Stimulated activated CD8-positive, alpha-beta memory T cell treated with anti-CD3 and anti-CD28 coated beads, Interleukin-15, amount 100 ng/mL, for 48 hours (primary cell): ENCODE measurements at places on chromosomes 6 and 20.

DNA sequence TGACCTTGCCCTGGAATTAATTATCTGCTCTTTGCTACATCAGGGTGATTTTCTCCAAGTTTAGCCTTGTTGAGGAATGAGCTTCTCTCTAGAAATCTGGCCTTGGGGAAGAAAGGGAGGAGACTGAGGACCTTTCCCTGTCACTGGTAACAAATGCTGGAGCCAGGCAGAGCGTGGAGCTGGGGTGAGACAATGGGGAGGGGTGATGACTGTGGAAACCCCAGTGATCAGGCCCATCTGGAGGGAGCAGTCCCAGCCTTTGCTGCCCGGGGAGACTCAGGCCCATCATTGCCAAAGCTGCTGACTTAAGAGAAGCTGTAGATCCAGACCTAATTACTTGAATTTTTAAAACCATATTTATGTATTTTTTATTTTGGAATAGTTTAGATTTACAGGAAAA is 31.3 kb downstream of the BCAS4 start:
- DNase-seq: no peak

GRCh38 chr20:43190332-43190953 is 737 bp upstream of the PTPRT start:
- no peak for DNase-seq

DNA sequence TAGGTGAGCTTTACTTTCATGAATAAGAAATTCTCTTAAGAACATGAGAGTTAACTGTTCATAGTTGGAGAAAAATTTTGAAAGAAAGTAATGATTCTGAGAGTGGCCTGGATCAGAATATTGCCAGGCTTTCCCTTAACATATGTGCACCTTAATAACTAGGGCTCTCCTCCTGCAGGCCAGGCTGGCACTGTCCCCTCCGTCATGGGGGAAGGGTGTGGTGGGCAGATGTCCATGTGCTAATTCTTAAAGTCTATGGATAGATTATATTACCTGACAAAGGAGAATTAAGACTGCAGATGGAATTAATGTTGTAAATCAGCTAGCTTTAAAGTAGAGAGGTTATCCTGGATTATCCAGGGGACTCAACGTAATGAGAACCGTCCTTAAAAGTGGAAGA is 10.9 kb upstream of the KLHL32 start:
- DNase-seq: no peak

GRCh38 chr20:18527339-18527738 is 19.6 kb downstream of the SEC23B start:
- DNase-seq: no peak

DNA sequence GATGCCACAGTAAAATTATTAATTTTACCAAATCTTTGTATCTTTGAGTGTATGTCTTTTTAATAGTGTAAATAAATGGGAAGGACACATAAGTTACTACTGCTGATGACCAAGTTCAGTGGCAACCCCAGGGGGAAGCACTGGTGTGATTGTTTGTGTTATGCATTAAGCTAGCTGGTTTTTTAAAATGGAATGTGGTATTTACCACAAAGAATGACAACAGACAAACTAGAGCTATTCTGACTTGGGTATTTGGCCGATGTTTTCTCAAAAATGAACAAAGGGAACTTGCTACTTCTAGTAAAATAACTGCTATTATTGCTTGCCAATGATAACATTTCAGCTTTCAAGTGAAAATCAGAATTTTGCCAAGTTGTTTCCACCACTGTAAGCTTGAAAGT is 2.9 kb downstream of the FNDC1 start:
- no peak for DNase-seq

GRCh38 chr20:24870881-24871280 is 78.2 kb upstream of the CST7 start:
- no peak for DNase-seq

GRCh38 chr6:139642346-139642745 is 267.9 kb upstream of the CITED2 start:
- no peak for DNase-seq

- DNase-seq: no peak
Observed at GRCh38 chr6:166769648-166770047, 142.6 kb upstream of the RPS6KA2 start.

DNA sequence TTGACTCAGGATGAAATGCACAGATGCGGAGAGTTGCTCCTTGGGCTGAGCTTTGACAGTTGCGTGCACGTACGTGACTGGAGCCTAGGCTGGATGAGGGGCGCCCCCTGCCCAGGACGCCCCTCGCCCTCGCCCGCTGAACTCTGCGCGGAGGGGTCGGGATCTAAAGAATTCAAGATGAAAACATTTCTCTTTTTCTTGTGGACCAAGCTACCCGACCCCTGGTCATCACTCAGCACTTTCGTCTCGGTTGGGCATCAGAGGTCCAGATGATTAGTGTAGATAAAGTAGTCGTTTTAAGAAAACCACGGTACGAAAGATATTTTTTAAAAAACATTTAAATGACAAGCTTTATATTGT is 700 bp downstream of the DTD1 start:
- DNase-seq: no peak

DNA sequence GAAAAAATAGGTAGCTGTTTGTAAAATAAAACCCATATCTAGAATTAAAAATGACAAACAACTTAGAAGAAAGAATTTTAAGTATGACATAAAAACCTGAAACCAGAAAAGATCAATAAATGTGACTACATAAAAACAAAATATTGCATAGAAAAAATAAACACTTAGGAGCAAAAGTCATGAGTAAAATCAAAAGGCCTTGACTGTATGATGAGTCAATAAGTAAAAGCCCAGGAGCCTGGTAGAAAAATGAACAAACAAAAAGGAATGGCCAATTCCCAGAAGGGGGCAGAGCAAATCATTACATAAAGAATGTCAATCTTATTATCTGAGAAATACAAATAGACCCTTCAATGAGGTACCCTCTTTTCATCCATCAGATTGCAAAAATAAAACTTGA is 20.7 kb upstream of the ENPP1 start:
- DNase-seq: no peak

GRCh38 chr6:34465531-34466241 is at the start of gene PACSIN1:
Gene PACSIN1, plus strand, starts transcription at chr6:34466076. Its CDS starts 60,230 bp downstream, at chr6:34526306.
- DNase-seq: no peak

- DNase-seq: no peak
Observed at GRCh38 chr20:1830240-1830639, 65.0 kb upstream of the SIRPA start.

GRCh38 chr6:157092736-157093135 is 230.6 kb downstream of the TMEM242 start:
- DNase-seq: no peak

GRCh38 chr6:31901415-31901952 is 402 bp downstream of the ZBTB12 start:
- no peak for DNase-seq

GRCh38 chr6:42103216-42103615 is 39.2 kb downstream of the C6orf132 start:
- DNase-seq: no peak

DNA sequence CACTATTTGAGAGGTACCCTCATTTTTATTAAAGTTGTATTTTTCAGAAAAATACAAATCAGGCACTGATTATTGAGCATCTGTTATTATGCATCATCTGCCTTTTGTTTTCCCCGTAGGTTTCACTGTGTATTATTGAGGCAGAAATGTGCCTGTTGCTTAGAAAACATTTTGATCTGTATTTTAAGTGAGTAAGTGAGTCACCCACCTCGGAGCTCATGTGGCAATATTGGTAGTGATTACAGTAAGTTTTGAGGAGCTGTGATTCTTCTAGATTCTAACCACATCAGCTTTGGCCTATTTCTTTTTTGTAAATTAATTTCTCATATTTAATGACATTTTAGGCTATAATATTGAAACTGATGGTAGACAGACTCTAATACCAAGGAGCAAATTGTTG is 59.6 kb upstream of the LAMP5 start:
- no peak for DNase-seq

DNA sequence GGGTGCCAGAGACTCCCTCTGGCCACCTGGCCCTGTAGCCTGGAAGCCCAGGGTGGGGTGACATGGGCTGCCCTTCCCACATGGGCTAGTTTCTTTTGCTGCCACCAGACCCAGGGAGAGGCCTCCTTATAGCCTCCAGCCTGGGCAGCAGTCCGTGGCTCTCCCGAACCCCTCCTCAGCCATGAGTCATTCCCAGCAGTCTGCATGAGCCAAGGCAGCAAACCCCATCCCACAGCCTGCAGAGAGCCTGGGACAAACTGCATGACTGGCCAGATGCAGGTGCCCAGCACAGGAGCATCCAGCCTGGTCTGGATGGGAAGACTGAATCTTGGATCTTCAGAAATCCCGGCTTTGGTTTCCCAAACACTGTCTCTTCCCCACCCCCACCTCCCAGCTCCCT is 75.7 kb downstream of the MRPL14 start:
- DNase-seq: no peak

DNA sequence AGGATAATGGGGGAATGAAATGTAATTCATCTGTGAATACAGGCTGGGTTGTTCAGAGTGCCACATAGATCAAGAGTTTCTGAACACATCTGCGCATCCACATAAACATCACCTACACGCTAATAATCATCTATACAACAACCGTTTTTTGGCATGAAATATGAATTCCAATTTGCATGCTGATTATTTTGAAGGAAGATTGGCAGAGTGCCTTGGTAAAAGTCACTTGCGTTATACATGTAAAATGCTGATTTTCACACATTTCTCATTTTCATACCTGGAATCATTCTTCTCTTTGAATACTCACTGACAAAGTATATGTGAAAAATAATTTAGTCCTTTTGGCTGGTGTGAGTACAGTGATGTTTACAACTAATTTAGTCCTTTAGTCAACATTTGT is 17.7 kb downstream of the COL9A1 start:
- DNase-seq: no peak

DNA sequence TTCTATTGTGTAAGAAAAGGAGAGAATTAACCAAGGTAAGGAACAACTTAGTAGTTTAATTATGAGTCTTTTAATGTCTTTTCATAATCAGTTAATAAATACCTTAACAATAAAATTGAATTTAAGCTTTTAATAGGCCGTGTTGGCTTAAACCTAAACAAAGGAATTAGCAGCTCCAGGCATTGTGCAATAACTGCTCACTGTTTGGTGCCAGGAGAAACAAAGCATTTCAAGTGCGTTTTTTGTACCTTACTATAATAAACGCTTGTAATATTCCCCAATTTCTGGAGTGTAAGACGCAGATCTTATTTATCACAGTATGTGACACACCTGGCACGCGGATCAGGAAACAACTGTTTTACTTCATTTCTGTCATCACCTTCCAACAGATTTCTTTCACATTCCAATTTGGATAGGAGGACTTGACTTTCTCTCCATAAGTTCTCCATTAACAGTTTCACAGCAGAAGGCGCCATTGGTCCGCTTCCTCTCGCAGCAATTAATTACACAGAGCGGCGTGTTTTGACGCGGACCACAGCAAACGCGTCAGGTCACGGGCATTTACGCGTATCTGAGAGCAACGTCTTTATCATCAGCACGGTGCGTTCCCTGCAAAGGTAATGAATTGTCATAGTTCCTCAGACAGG is 335.8 kb upstream of the NT5E start:
- DNase-seq: no peak

GRCh38 chr6:105806486-105806920 is 279.6 kb upstream of the PRDM1 start:
- DNase-seq: no peak

DNA sequence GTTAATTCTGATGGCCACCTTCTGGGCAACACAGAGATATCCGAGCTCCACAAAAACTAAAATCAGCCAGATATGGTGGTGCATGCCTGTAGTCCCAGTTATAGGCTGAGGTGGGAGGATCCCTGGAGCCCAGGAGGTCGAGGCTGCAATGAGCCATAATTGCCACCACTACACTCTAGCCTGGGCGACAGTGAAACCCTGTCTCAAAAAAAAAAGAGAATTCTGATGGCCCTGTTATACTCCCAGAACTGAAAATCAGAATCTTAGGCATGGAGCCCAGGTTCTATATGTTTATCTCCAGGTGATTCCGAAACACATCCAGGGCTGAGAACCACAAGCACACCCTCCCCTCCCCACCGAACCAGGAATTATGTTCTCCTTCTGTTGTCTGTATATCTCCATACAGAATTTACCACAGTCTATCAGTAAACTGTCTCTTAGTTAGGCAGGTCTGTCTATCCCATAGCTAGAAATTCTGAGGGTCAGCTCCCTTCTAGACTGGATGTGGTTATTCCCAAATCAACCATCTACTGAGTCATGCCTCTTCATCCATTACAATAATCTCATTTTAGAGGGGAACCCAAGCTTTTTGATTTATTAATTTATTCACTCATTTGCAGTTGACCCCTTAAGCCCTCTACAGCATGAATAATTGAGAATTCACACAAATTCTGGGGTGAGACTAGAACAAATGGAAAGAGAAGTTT is 24.8 kb upstream of the CCND3 start:
- DNase-seq: no peak

DNA sequence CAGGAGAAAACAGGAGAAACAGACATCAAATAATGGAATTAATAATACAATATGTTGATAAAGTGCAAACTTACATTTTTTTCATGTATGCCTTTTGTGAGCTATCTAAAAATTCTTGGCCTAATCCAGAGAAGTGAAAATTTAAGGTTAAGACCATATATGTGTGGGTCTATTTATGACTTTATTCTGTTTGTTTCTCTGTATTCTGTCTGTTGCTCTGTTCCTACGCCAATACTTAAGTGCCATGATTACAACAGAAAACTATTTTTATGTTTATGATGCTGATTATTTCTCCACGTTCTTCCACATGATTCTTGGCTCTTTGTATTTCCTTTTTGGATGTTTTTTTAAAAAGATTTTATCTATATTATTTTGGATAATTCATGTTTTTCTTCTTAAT is 109.6 kb upstream of the MAP3K4 start:
- no peak for DNase-seq

DNA sequence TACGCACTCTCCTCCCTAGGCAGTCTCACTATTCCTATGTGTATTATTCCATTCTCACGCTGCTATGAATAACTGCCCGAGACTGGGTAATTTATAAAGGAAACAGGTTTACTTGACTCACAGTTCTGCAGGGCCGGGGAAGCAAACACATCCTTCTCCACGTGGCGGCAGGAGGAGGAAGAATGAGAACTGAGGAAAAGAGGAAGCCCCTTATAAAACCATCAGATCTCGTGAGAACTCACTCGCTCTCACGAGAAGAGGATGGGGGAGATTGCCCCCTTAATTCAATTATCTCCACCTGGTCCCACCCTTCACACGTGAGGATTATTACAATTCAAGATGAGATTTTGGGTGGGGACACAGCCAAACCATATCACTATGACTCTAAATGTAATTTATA is 61.9 kb downstream of the ECT2L start:
- DNase-seq: no peak

- DNase-seq: no peak
Observed at GRCh38 chr20:17834804-17835203, 133.8 kb downstream of the SNX5 start.

GRCh38 chr6:43006251-43006650 is 7.5 kb downstream of the MEA1 start:
- no peak for DNase-seq

DNA sequence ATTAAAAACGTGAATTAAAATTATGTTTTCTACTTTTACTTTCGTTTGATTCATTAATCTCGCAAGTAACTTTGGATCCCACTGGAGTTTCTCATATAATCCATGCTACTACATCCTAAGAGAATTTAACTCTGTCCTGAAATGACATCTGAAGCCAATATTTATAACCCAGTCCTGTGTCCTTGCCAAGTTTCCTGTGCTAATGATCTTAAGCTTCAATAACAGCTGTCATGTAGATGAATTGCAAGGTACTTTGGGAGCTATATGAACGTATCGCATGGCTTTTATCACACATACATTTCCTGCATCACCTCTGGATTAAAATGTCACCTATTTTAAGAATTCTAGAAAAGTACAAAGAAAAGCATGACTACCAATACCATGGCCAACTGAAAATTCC is 833.8 kb upstream of the CITED2 start:
- no peak for DNase-seq
